ENCODE measurements at places on chromosomes 1 and 21.

DNA sequence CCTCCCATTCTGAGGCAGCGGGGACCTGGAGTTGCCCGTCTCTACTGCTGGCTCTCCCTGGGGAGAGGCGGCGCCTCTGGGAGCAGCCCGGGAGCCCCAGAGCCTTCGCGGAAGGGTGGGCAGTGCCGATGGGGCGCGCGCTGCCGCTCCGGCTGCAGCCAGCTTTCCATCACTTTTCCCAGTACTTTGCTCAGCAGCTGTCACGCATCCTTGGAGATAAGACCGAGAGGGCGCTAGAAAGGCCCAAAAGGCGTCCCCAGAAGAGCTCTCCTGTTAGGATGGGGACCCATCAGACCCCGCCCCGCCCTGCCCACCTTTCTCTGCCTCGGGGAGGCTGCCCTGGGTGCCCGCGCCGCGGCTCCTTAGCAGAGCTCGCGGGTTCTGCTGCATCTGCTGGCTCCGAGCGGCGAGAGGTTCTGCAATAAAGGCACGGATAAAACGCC is 534 bp downstream of the KCNH1 start:
- DNase-seq: no peak

GRCh38 chr1:212607913-212608391 is 609 bp upstream of the ATF3 start:
- DNase-seq: no peak

DNA sequence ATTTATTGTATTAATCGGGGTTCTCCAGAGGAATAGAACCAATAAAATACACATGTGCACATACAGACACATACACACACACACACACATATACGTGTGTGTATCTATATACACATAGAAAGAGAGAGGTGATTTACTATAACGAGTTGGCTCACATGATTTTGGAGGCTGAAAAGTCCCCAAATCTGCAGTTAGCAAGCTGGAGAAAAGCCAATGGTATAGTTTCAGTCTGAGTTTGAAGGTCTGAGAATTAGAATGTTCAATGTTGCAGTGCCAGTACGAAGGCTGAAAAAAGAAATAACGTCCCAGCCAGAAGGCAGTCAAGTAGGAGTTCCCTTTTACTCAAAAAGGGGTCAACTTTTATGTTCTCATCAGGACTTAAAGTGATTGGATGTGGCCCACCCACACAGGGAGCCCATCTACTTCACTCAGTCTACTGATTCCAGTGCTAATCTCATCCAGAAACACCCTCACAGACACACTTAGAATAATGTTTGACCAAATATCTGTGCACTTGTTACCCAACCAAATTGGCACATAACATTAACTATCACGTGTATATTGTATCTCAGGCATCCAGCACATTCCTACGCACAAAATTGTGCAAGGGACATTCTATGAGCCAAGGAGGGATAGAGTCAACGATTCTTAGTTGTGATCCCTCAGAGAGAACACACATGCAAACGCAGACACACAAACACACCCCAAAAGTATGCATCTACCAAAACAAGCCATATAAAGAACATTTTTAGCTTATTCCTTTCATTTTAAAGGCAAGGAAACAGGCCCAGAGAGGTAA is 195.5 kb upstream of the DUSP10 start:
- DNase-seq: no peak

- DNase-seq: no peak
These were observed 38.6 kb downstream of the BRINP2 start for GRCh38 chr1:177209357-177209756.

DNA sequence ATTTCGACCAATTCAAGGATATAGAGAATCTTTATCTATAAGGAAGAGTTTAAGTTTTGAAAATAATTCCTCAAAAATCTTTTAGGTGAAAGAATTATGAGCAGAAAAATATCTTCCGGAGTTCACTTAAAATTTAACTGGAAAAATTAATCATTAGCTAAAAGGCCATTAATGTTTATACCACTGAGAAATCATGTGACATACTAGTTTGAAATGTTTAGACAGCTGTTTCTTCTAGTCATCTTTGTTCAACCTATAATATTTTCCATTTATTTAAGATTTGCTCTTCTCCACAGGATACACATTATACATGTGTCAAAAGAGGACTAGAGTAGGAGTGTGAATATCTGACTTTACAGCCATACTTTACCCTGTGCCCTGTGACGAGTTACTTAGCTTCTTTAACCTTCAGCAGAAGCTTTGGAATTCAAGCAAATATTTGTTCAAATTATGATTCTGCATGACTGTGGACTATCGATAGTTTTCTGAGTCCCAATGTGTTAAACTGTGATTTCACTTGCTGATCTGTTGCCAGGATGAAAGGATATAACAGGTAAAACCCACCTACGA is 374.8 kb downstream of the BRINP3 start:
- no peak for DNase-seq

DNA sequence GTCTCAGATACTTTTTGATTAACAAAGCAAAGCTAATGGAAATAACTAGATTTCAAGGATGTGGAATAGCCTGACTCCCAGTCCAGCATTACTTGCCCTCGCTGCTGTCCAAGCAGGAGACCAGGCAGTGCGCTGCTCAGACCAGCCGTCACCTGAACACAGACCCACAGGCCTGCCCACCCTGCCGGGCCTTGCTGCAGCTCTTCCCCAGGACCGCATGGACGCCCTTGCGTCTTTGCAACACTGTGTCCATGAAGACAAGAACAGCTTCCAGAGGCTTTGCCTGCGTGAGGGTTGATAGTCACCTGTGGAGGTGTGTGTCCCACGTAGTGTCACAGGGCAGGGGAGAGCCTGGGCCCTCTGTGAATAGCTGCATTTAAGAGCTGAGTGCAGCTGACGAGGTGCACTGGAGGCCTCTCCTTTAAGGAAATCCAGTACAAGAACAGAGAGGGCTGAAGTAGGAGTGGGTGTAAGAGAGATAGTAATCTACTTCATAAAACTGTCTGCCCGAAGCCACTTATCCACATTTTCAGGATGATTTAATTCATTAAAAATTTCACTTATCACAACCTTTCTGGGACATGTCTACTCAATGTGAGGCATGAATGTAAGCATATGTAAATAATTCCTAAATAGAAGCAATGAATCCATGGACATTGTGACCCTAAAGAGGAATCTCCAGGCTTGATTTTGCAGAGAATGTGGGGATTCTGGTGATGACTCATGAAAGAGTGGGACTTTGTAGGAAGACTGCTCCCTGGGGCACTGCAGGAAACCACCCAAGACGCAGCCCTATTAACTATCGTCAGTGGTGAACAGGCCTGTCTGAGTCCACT is 176.2 kb upstream of the RAB4A start:
- DNase-seq: no peak

- DNase-seq: no peak
These were observed 73.4 kb upstream of the PKN2 start for GRCh38 chr1:88610687-88611086.

GRCh38 chr1:9529190-9529589 is 10.1 kb upstream of the SLC25A33 start:
- DNase-seq: no peak

GRCh38 chr1:161872506-161872905 is 106.4 kb downstream of the ATF6 start:
- no peak for DNase-seq

- no peak for DNase-seq
These were observed 38.5 kb upstream of the KCNA10 start for GRCh38 chr1:110557481-110557880.

GRCh38 chr1:167673265-167673664 is 43.2 kb downstream of the RCSD1 start:
- no peak for DNase-seq

- no peak for DNase-seq
These were observed 22.7 kb downstream of the PGBD5 start for GRCh38 chr1:230403442-230403841.

- no peak for DNase-seq
These were observed 43.9 kb downstream of the SUSD4 start for GRCh38 chr1:223319905-223320580.

- no peak for DNase-seq
These were observed 145.2 kb upstream of the SPATA6 start for GRCh38 chr1:48617252-48617651.

DNA sequence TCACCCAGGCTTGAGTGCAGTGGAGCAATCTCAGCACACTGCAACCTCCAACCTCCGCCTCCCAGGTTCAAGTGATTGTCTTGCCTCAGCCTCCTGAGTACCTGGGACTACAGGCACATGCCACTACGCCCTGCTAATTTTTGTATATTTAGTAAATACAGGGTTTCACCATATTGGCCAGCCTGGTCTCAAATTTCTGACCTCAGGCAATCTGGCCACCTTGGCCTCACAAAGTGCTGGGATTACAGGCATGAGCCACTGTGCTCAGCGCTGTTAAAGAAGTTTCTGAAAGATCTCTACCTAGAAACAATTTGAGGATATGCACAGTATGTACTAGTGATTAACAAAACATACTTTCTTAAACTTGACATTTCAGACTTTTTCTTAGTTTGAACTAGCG is 182.6 kb upstream of the ESRRG start:
- DNase-seq: no peak

DNA sequence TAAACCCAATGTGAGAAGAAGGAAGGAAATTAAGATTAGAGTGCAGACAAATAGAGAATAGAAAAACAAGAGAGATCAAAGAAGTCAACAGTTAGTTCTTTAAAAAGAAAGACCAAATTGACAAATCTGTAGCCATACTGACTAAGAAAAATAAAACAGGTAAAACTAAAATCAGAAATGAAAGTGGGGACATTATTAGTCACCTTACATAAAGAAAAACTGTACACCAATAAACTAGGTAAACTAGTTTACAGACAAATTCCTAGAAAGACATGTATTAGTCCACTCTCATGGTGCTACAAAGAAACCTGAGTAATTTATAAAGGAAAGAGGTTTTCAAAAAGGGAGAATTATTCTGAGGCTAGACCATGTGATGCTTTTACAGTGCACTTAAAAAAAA is 22.3 kb downstream of the BLZF1 start:
- no peak for DNase-seq

- DNase-seq: no peak
These were observed 56.7 kb downstream of the SPSB1 start for GRCh38 chr1:9349331-9349851.

- no peak for DNase-seq
These were observed 123.1 kb downstream of the AKT3 start for GRCh38 chr1:243726806-243727502.

GRCh38 chr1:169048043-169048442 is 58.4 kb upstream of the ATP1B1 start:
- no peak for DNase-seq

GRCh38 chr1:180888870-180889269 is 23.8 kb upstream of the KIAA1614 start:
- no peak for DNase-seq

DNA sequence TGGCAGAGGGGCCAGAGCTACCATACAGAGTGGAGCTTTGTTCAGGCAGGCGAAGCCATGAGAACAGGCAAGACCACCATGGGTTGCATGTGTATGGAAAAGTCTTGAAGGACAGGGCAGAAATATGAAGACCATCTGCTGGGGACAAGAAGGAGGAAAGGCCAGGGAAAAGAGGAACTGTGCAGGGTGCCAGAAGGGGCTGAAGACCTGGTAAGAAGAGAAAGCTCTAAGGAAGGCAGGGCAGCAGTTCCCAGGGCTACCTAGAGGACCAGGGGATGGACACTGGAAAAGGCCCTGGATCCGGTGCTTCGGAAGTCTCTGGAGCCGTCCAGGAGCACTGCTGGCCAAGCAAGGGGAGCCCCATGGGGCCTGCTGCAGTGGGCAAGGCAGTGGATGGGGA is 43.4 kb downstream of the PKP1 start:
- no peak for DNase-seq

GRCh38 chr1:183584147-183584546 is 6.1 kb downstream of the NCF2 start:
- DNase-seq: no peak

DNA sequence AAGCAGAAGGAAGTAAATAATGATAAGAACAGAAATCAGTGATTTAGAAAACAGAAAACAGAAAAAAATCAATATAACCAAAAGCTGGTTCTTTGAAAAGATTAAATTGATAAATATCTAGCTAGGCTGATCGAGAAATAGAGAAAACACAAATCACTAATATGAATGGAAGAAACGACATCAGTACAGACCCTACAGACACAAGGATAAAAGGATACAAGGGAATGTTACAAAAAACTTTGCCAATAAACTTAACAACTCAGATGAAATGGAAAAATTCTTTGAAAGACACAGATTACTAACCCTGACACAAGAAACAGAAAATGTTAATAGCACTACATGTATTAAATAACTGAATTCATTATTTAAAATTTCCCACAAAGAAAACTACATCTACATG is 6.3 kb upstream of the ARHGAP29 start:
- DNase-seq: no peak

DNA sequence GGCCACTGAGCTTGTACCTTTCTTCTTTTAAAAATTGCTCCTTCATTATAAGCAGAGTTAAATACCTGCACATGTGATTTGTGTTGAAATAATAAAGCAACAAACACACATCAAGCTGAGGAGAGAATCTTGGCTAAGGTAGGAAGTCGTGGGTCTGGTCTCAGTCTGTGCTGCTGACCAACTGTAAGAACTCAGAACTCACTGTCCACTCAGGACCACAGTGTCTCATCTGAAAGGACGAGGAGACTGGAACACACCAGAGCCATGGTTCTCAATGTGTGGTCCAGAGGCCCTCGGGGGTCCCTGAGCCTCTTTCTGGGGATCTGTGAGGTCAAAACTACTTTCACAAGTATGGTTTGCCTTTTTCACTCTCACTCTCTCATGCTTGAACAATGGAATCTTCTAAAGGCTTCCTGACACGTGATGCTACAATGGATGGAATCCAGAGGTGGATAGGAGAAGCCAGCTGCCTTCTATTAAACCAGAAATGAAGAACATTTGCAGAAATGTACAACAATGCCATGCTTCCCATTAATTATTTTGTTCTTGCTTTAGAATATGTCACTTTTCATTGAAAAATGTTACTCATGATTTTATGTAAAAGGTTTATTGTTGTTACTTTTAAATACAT is 17.3 kb upstream of the ETS2 start:
- DNase-seq: no peak

Data from activated T-helper 1 cell treated with Interleukin-2 at 50 U/mL for 16 hours (primary cell).